ENCODE measurements at places on chromosomes 13 and 19.

DNA sequence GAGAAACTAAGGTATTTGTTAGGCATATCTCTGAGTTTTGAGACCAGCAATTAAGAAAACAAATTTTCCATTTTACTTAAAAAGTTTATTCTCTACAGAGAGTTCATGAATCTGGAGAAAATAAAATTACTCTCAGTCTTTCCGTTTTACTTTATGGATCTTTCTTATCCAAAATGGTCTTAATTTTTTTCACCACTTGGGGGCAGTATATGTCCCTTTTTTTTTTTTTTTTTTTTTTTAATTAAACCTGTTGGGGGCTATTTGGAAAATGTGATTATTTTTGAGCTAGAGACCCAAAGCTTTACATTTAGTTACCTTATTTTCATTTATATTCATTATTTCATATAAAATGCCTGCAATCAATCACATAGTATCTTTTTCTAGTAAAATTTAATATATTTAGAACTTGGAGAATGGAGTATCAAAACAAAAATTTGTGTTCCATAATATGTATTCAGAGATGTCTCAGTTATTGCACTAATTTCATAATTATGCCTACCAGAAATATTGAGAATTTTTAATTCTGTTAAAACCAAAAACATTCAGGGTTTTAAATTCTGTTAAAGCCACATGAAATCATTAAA, 27.1 kb downstream of the PIBF1 start:
- no peak for ATAC-seq

GRCh38 chr19:35767288-35768081, 7.9 kb upstream of the ARHGAP33 start:
- peak; percentile 92 for ATAC-seq

DNA sequence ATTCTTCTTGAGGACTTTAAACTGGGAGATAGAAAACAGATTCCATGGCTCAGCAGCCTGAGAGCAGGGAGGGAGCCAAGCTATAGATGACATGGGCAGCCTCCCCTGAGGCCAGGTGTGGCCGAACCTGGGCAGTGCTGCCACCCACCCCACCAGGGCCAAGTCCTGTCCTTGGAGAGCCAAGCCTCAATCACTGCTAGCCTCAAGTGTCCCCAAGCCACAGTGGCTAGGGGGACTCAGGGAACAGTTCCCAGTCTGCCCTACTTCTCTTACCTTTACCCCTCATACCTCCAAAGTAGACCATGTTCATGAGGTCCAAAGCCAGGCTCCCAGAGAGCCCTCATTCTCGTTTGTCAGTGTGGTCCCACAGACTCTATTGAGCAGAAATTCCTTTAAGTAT, 8.1 kb downstream of the N4BP2L1 start:
- ATAC-seq = no peak

DNA sequence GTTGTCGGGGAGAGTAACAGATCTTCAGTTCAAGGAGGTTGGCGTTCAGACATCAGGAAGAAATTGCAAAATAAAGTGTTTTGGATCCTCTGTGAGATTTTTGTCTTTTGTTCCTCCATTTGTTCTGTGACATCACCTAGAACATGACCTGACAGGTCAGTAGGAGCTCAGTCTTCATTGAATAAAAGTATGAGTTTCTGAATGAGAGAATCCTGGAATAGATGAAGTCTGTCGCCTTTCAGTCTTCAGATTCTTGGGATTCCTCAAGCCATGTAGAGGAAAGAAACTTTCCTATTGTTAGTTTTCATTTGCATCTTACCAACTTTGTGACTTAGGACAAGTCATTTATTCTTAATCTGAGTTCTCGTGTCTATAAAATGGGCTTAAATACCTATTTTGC, 14.4 kb downstream of the ARHGAP35 start:
- no peak for ATAC-seq

DNA sequence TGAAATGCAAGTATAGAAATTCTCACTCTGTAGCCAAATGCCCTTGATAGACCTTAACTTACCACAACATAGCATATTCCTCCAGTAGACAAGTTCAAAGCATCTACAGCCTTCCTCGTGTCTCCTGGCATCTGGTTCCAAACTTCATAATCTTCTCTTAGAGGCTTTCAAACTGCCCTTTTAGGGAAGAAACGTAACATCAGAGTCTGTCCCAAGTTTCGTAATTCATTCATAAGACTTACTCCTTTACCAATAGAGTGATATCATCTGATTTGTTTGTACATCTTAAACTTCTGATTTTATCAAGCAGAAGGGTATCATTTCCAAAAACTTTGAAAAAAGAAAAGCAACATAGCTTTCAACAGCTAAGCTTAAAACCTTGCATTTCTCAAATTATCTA, 137.4 kb downstream of the SPRY2 start:
- ATAC-seq = no peak

GRCh38 chr13:110155072-110155471, 151.9 kb downstream of the COL4A1 start:
- ATAC-seq = no peak

- no peak for ATAC-seq
Observed at GRCh38 chr19:42286349-42287016, 15.4 kb upstream of the PRR19 start.
